ENCODE measurements at places on chromosomes 7 and 10. TPM values are rescaled to one million over a fixed set of nuclear protein-coding genes. Genes with fewer than 3 reads are reported as not detected.

- no peak for DNase-seq
These were observed 141.6 kb downstream of the ALOX5 start for GRCh38 chr10:45515630-45516029.

ANK3 gene
- total RNA-seq, result 17.5 TPM

GRCh38 chr7:36659172-36659516, 65.2 kb downstream of the AOAH start:
- no peak for DNase-seq

DNA sequence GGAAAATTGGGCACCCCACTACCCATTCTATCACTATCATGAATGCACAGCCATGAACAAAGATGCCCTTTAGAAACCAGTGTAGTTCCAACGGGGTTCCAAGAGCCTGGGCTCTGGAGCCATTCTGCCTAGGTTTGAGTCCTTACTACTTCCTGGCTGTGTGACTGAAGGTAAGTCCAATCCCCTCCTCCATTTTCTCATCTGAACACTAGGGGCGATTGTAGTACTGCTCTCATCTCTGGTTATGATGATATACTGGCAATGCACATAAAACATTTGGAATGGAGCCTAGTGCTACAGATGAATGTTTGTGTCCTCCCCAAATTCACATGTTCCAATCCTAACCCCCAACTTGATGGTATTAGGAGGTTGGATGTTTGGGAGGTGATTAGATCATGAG, 28.1 kb upstream of the CDH23 start:
- DNase-seq, result no peak

DNA sequence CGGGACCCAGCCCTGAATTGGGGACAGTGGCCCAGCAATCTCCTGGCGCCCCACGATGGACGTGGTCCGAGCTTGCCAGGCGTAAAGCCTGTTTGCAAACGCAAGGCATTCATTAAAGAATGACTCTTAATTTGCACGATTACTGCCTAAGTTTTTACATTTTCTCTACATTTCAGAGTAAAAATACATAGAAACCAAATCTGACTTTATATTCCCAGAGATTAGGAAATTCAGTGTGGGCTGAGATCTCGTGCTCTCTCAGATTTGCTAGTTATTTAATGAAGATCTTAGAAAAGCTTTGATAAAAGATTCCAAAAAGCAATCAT, 337 bp upstream of the CCDC3 start:
- DNase-seq, result no peak

All from right lobe of liver (tissue), 6 donors.